Ecto neural progenitor cell (in vitro differentiated cells): ENCODE measurements at places on chromosomes 1 and 21.

DNA sequence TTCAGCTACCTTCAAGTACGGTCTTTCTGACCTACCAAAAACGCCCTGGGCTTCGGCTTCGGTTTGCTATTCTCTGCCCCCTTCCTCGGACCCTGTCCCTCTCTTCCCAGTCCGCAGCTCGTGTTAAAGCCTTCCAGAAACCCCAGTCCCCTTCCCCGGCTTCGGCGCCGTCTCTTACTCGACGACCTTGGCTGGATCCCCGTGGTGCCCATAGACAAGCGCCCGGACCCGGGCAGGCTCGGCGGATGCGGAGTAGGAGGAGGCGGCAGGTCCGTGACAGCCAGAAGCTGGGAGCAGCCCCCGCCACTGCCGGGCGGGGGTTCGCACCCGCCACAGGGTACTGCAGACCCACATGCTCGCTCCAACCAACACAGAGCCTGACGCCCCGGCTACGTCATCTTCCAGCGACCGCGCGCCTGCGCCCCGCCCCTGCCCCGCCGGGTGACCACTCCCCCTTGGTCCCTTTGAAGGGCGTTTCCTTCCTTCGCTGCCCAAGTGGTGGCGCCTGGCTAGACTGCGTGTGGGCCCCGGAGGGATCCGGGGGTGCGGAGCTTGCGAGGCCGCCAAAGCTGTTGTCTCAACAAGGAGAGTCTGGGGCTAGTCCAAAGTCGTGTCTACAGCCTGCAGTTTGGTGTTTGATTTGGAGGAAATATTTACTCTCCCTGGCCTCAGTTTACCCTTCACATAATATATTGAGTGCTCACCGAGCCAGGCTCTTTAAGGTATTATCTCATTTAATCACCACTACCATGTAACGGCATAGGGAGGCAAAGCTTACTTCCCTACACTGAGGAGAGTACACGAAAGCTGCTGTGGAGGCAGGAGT, at the start of gene MECR:
Gene MECR, minus strand, starts transcription at position 382 of the 826 bp plus-strand sequence. Its CDS starts 28 bp downstream, at position 354.
- DNase-seq: peak; percentile 99

DNA sequence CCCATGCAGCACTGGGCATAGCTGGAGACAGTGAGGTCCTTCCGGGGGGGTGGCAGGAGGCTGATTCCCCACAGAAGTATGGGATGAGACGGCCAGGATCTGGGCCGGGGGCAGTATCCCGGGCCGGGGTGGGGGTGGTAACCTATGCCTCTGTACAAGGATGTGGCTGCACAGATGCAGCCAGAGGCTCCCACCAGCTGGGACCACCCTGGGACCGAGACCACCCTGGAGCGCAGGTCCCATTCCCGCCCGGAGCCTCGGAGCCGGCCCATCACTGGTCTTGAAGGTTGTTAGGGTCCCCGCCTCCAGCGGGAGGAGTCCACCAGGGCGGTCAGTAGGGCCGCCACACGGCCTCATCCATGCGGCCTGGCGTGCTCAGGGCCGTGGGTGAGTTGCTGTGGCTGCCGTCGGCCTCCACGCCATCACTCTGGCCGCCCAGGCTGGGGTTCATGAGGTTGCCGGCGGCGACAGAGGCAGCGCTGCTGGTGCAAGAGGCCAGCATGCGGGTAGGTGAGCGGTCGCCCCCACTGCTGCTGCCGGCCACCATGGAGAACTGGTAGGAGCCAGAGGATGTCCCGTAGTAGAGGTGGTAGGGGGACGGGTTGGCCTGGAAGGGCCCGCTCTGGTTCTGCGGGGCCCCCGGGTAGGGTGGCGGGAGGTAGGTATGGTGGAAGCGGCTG, 28.1 kb downstream of the RUNX3 start:
- DNase-seq: peak; percentile 46

DNA sequence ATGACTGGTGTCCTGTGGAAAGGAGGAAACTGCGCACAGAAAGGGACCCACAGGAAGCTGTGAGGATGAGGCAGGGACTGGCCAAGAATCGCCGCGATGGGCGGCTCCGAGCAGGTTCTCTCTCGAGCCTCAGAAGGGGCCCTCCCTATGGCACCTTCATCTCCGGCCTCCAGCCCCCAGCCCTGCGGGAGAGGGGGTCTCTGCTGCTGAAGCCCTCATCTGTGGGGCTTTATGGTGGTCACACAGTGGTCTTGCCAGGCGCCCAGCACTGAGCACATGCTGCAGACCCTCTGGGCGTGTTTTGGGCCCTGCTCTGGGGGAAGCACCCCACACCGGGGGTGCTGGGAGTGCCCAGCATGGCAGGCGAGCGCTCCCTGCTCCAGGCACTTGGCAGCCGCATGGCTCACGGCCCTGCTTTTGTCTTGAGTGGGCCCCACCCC, 86.6 kb upstream of the ACTRT2 start:
- no peak for DNase-seq

- DNase-seq: no peak
Observed at GRCh38 chr1:184283999-184284398, 102.8 kb upstream of the C1orf21 start.

- DNase-seq: peak; percentile 20
Observed at GRCh38 chr1:234994436-234995295, 134.0 kb downstream of the TOMM20 start.

DNA sequence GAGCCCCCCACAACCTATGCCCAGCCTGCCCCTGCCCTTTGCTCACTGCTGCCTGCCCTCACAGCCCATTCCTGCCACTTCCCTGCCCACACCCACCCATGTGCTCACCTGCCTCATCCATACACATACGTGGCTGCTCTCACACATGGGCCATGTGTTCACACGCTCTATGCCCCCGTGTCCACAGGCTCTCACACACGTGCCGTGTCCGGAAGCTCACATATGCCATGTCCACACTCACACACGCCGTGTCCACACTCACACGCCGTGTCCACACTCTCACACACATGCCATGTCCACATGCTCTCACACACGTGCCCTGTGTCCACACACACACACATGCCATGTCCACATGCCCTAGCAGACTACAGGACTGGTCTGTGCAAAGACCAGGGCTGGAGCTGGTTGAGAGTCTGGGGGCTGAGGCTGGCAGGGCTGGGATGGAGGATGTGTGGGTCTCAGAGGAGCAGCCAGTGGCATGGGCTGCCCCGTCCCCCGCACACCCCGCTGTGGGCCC, 583 bp upstream of the RNF223 start:
- DNase-seq: no peak
